Left ventricle myocardium inferior (tissue), 1 donor: ENCODE measurements at places on chromosomes 2 and 18. TPM values are rescaled to one million over a fixed set of nuclear protein-coding genes. Genes with fewer than 3 reads are reported as not detected.

- H3K27me3 ChIP-seq = no peaks in the 10 kb centered on the region
- H3K4me1 ChIP-seq = no peaks in the 10 kb centered on the region
- no peak for DNase-seq
- no peaks in the 10 kb centered on the region for H3K36me3 ChIP-seq
- H3K27ac ChIP-seq = no peak overlapping the region
- no peak overlapping the region for H3K4me3 ChIP-seq
Observed at GRCh38 chr2:144798034-144798433, 278.1 kb upstream of the ZEB2 start.

DNA sequence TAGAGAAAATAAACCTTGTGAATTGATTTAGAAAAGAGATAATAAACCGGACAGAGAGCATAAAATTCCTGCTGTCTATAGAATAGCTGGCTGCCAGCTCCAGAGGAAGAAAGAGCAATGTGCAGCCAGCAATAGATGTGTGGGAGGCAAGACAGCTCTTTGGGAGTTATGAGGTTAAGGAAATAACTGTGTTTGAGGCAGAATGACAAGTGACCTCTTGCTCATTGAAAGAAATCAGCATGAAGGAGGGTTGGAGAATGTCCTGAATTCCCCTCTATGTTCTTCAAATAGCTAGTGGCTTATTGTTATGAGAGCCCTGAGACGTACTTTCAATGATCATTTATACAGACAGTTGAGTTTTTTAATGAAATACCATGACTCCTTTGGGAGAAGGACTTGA, 1009.9 kb upstream of the NXPH2 start:
- H3K27me3 ChIP-seq = no peaks in the 10 kb centered on the region
- no peak overlapping the region for H3K27ac ChIP-seq
- H3K36me3 ChIP-seq = no peaks in the 10 kb centered on the region
- H3K4me1 ChIP-seq = no peaks in the 10 kb centered on the region
- H3K4me3 ChIP-seq = no peak overlapping the region
- no peak for DNase-seq

GRCh38 chr2:240387669-240388358, 47.6 kb upstream of the GPC1 start:
- H3K36me3 ChIP-seq = no peaks in the 10 kb centered on the region
- no peak overlapping the region for H3K4me3 ChIP-seq
- H3K27me3 ChIP-seq = peaks cover 7% of the 10 kb centered on the region
- no peak overlapping the region for H3K27ac ChIP-seq

DNA sequence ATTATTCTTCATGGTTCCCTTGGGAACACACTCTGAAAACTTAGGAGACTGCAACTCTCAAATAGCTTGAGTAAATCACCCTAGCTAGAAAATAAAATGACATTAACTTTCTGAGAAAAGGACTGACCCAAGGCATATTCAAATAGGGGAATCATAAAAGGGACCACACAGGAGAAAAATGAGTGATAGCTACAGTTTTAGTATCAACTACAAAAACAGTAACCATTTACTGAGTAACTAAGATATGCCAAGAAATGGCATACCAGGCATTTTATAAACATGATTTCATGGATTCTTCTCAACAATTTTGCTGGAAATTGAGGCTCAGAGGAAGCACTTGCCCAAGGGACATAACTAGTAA, 84.5 kb downstream of the AFF3 start:
- H3K4me1 ChIP-seq = peaks cover 5% of the 10 kb centered on the region
- H3K4me3 ChIP-seq = no peak overlapping the region
- H3K27ac ChIP-seq = no peak overlapping the region
- no peaks in the 10 kb centered on the region for H3K36me3 ChIP-seq
- H3K27me3 ChIP-seq = peaks cover 4% of the 10 kb centered on the region

DNA sequence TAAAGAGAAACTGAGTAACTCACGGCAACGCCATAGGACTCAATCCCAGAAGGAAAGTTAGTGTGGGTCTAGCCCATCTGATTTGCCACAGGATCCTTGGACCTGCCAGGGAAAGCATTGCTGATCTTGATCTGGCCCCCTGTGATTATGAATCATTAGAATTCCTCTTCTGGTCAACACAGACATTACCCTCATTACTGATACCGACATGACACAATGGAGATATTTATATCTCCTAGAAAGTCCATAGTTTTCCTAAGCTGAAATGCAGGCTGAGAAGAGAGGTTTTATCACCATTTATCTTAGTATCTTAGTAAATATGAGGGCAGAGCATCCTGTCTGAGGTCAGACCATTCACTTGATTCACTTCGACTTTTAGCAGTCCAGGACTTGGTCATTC, 75.5 kb upstream of the CCDC68 start:
- H3K4me3 ChIP-seq = no peak overlapping the region
- no peak for DNase-seq
- H3K36me3 ChIP-seq = no peaks in the 10 kb centered on the region
- H3K27me3 ChIP-seq = no peaks in the 10 kb centered on the region
- H3K4me1 ChIP-seq = no peaks in the 10 kb centered on the region
- H3K27ac ChIP-seq = no peak overlapping the region

DNA sequence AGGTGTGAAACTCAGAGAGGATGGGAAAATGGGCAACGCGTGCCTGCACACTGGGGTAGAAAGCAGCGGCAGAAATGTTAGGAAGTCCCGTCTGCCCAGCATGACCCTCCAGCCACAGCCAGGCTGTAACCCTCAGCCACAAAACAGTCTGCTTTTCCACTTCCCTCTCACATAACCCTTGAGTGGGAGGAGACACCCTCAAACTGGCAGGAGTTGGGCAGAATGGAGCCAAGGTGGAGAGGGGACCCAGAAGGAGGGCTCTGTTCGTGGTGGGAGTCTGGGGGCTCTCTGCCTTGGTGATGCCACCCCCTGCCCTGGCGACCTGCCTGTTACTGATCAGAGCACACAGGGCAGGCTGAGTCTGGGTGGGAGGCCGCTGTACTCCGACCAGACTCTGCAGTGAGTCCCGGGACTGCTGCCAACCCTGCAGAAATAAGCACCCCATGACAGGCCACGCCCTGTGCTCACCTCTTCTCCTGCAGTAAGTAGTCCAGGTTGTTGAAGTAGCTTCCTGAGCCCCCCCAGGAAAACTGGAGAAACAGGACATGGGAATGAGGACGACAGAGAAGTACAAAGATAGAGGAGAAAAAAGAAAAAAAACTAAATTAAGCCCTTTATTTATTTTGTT, 16.0 kb downstream of the FAM178B start:
- H3K27ac ChIP-seq = no peak overlapping the region
- H3K36me3 ChIP-seq = no peaks in the 10 kb centered on the region
- H3K4me1 ChIP-seq = no peaks in the 10 kb centered on the region
- DNase-seq = no peak

GRCh38 chr2:240477916-240478315, 42.5 kb downstream of the GPC1 start:
- no peak overlapping the region for H3K27ac ChIP-seq
- no peaks in the 10 kb centered on the region for H3K27me3 ChIP-seq
- H3K4me1 ChIP-seq = no peaks in the 10 kb centered on the region
- H3K4me3 ChIP-seq = no peak overlapping the region
- H3K36me3 ChIP-seq = peaks cover 3% of the 10 kb centered on the region

- DNase-seq = no peak
- no peaks in the 10 kb centered on the region for H3K27me3 ChIP-seq
- H3K27ac ChIP-seq = peak overlapping the region; percentile 89
- peaks cover 88% of the 10 kb centered on the region for H3K4me1 ChIP-seq
Observed at GRCh38 chr18:36461551-36461987, 164.1 kb downstream of the FHOD3 start.

DNA sequence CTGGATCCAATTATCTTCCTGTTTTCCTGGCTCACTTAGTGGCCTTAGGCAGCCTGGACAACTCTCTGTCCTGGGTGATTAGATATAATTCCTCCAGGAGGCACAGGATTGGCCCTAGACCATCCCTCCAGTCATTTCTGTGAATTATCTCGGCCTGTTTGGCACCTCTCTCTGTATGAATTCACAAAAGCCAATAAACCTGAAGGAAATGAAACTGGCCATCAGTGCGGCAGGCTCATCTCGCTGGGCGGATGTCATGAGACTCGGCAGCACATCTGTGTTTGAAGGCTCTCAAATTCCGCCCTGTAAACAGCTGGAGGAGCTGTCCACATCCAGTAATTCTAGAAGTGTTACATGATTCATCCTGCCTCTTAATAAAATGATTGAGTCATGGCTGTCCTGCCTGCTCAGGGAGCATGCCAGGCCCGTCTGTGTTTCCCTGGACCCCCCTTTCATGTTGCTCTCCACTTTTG, 38.6 kb downstream of the ACOXL start:
- peak overlapping the region; percentile 66 for H3K27ac ChIP-seq
- H3K4me3 ChIP-seq = peak overlapping the region; percentile 48
- no peaks in the 10 kb centered on the region for H3K27me3 ChIP-seq
- DNase-seq = peak; percentile 35
- no peaks in the 10 kb centered on the region for H3K36me3 ChIP-seq

DNA sequence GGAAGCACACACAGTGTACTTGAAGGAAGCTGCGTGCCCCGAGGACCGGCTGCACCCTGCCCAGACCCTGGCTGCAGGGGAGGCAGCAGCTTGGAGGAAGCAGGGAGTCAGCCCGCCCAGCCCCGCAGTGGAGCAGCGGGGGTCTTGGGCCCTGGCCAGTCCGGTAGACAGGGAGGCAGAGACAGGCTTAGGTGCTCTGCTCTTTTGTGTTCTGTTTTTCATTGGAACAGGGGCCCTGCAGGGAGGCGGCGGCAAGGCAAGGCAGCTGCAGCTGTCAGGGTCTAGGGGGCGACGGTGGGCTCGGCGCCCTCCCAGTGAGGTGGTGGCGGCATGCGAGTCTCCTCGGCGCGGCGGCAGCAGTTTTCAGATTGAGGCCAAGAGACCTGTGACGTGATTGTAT, 53.3 kb upstream of the TFCP2L1 start:
- H3K27ac ChIP-seq = no peak overlapping the region
- H3K4me1 ChIP-seq = no peaks in the 10 kb centered on the region
- H3K27me3 ChIP-seq = no peaks in the 10 kb centered on the region
- DNase-seq = no peak

DNA sequence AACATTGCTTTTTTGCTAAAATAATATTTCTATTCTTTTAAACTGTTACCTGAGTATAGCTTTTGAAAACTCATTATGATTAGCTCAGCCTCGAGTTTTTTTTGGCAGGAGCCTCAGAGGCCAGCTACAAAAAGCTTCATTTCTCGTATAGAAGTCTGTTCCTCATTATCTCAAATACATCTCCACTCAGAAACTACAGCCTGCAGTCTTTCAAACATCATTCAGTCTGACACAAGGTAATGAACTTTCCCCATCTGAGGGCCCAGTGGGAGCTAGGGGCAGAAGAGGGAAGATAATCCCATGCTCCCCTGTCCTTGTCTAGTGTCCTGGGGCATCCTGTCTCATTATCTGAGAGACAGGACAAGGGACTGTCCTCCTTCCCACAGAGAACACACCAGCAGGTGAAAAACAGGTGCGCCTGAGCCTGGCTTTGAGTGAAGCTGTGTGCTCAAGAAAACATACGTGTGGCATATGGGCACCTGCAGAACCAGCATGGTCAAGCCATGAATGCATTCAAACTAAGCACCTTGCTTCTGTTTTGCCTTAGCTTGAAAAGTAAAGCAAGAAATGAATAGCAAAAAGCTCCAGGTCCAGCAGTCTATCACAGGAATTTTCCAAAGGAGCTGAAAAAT, 247.5 kb downstream of the MREG start:
- H3K4me1 ChIP-seq = no peaks in the 10 kb centered on the region
- no peak overlapping the region for H3K27ac ChIP-seq
- no peaks in the 10 kb centered on the region for H3K27me3 ChIP-seq

GRCh38 chr2:59307196-59307595, 1066.1 kb upstream of the FANCL start:
- H3K27ac ChIP-seq = no peak overlapping the region
- no peaks in the 10 kb centered on the region for H3K27me3 ChIP-seq
- no peak for DNase-seq
- H3K36me3 ChIP-seq = no peaks in the 10 kb centered on the region
- no peaks in the 10 kb centered on the region for H3K4me1 ChIP-seq

GRCh38 chr2:174300114-174300513, 34.6 kb upstream of the SP9 start:
- H3K27me3 ChIP-seq = peaks cover 52% of the 10 kb centered on the region
- no peak for DNase-seq
- H3K4me1 ChIP-seq = no peaks in the 10 kb centered on the region
- H3K36me3 ChIP-seq = no peaks in the 10 kb centered on the region

Gene DUSP19
- 11.4 TPM for total RNA-seq

Gene CPS1
- 4.9 TPM for total RNA-seq

Gene COL5A2
- 9.3 TPM for total RNA-seq

Gene CYP27C1
- total RNA-seq = 0.11 TPM

Gene CEP192
- total RNA-seq = 25.6 TPM

Gene SLC8A1
- total RNA-seq = 990 TPM
